ENCODE measurements at places on chromosomes 6 and 20. TPM values are rescaled to one million over a fixed set of nuclear protein-coding genes. Genes with fewer than 3 reads are reported as not detected.

ARMH2 gene
- total RNA-seq = not detected

PMEPA1 gene
- total RNA-seq = 25.7 TPM

ISM1 gene
- 1.2 TPM for total RNA-seq

TRIM10 gene
- not detected for total RNA-seq

FOXS1 gene
- total RNA-seq = 4.5 TPM

HCK gene
- 52.0 TPM for total RNA-seq

ULBP1 gene
- 0.52 TPM for total RNA-seq

TDRD6 gene
- total RNA-seq = 0.66 TPM

CALHM6 gene
- total RNA-seq = 0.71 TPM

Measured in heart left ventricle (tissue), 16 donors.